Right cardiac atrium (tissue), 5 donors: ENCODE measurements at places on chromosomes 5 and 9.

GRCh38 chr9:32490601-32491000, 35.4 kb downstream of the RIGI start:
- no peak for DNase-seq

- no peak for DNase-seq
These were observed 249.5 kb downstream of the TMEM167A start for GRCh38 chr5:82827651-82828050.

- no peak for DNase-seq
These were observed 99.7 kb downstream of the ARHGAP26 start for GRCh38 chr5:142869886-142870285.

GRCh38 chr5:74767579-74767913, 497 bp downstream of the NSA2 start:
- DNase-seq = no peak

GRCh38 chr5:13731121-13731628, 213.3 kb downstream of the DNAH5 start:
- no peak for DNase-seq

GRCh38 chr9:124818431-124819281, 34.6 kb upstream of the WDR38 start:
- DNase-seq = no peak

- no peak for DNase-seq
These were observed 256.7 kb upstream of the CD180 start for GRCh38 chr5:67453111-67453905.

DNA sequence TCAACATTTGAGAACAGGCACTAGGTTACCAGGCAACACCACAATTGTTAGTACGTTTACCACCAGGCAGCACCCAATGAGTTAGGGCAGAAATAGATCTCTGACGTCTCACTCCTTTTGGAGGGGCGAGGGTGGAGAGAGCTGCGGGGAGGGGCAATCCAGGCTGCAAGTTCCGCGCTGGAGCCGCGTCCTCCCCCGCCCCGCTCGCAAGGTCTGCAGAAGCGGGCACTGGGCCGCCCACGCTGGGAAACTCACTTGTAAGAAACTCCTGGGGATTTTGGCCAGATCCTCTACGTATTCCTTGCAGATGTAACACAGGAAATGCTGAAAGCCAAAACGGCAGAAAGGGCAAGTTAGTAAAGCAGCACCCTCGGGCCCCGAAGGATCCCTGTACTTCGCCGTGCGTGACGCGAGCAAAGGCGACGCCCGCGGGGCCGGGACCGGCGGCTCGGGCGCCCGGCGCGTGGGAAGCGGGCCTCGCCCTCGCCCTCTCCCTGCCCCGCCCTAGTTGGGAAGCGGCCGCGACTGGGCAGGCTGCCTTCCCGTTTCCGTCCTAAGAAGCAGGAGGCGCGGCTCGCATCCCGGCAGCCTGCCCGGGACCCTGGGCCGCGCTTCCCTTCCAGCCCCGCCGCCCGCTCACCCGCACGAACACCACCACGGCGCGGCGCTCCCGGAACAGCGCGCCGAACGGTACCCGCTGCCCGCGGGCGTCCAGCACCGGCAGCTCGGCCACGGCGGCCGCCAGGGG, 493 bp downstream of the PRXL2C start:
- DNase-seq = peak; percentile 93

- peak; percentile 61 for DNase-seq
These were observed 54.5 kb upstream of the GARNL3 start for GRCh38 chr9:127209948-127210640.

DNA sequence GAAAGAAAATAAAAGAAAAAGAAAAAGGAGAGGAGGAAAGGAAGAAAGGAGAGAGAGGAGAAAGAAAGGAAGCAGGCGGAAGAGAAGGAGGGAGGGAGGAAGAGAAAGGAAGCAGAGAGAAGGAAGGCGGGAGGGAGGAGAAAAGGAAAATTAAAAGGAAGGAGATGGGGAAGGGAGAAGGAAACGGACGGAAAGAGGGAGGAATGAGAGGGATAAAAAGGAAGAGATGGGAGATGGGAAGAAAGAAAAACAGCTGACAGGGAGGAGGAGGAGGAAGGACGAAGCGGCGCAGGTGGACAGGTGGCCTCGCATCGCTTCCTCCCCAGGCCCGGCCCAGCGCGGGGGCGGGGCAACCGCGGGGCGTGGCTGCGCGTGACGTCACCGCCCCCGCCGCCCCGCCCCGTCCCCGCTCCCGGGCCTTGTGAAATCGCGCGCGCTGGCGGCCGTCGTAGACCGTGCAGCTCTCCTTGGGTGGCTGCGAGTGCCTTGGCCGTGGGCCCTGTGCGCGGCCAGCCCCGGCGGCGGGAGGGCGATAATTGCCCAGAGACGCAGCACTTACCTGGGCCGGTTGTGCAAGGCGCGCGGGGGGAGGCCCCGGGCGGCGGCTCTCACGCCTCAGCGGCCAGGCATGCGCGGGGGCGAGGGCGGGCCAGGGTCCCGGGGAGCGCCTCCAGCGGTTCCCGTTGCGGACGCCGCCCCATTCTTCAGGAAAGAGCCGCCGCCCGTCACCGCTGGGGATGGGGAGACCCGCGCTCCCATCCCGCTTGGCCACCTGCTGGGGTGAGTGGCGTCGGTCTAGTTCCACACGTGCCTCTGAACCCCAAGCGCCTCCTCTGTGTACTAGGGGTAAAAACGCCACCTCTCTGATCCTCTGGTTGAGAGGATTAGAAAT, 49.6 kb upstream of the FOXE1 start:
- DNase-seq = peak; percentile 92

DNA sequence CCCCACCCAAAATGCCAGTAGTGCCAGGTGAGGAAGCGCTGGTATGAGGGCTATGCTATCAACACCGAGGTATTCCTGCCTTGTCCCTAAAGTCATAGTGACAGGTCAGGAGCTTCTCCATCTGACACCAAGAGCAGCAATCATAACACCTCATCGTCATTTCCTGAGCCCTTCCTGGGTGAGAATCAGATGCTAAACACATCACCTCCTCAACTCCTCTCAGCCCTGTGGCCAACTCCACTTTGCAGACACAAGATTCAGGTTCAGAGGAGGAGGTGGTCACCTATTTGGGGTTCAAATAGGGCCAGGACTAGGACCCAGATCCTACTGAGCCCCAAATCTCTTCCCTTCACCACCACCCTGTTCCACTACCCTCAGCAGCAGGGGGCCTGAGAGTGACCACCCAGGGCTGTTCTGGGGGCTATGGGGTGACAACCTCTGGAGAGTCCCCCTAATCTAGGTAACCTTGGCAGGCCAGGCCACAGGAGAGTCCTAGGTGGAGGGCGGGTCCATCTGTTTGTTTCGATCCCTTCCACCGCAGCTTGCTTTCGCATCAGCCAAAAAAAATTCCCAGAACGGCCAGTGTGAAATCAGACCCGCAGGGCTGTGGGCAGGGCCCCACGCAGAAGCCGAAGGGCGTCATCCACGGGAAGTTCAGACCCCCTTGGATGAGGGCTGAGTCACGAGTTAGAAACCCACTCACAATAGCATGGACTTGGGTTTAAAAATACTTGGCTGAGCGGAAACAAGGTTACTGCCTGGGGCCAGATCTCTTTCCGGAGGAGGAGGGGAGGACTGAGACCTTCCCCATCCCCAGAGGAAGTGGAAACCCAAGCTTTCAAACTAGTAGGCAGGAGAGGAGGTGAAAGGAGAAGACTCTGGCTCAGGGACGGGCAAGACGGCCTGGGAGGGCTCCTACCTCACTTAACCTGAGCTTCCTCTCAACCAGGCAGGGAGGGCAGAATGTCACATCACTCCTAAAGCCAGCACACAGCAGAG, 8.7 kb downstream of the STK10 start:
- no peak for DNase-seq

DNA sequence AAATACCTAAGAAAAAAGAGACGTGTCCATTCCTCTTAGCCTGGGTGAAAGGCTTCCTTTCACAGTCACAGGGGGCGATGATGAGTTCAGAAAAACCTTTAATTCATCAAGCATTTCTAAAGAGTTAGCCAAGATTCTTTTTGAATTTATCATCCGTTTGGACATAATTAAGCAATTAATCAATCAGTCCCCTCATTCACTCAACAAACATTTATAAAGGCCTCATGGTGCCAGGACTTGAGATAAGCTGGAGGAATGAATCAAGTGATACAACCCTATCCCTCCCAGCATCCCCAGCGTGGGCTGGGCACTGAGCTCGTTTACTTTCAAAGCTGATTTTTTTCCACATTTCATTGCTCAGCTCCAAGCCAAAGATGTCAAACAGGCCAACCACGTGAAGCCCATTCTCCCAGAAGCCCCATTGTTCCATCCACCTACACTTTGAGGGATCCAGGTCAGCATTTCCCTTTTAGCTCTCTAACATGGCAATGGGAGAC, 140.5 kb downstream of the SLIT3 start:
- peak; percentile 77 for DNase-seq

- peak; percentile 46 for DNase-seq
These were observed 31.8 kb downstream of the SEC61B start for GRCh38 chr9:99253772-99254431.

GRCh38 chr9:82969291-82969690, 93.7 kb downstream of the RASEF start:
- no peak for DNase-seq

DNA sequence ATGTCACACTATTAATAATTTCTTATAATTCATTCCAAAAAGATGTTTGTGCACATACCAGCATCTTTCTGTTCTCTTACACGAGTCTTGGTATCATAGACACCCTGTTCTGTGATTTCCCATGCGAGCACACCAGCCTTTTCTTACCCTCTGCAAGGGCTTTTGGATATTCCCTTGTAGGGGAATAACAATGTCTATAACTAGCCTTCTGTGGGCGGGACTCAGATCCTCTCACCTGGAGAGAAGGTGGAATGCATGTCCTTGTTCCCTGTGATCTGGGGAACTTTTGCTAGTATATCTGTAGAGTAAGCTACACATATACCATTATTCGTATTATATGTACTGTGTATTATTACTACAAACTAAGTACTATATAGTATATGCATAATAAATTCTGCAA, 44.8 kb downstream of the EHMT1 start:
- no peak for DNase-seq

GRCh38 chr5:67748165-67748690, 467.3 kb upstream of the PIK3R1 start:
- no peak for DNase-seq

GRCh38 chr9:126667190-126668055, 53.7 kb downstream of the LMX1B start:
- DNase-seq = no peak

DNA sequence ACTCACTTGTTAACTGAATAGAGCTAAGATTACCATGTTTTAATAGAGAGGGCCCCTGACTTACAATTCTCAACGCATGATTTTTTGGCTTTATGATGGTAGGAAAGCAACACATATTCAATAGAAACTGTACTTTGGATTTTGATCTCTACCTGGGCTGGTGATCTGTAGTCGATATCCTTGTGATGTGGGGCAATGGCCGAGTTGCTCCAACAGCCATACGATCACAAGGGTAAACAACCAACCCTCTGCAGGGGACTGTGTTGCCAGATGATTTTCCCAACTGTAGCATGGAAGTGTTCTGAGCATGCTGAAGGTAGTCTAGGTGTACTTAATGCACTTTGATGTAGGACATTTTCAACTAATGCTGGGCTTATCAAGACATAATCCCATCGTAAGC, 36.5 kb downstream of the NSUN2 start:
- no peak for DNase-seq

DNA sequence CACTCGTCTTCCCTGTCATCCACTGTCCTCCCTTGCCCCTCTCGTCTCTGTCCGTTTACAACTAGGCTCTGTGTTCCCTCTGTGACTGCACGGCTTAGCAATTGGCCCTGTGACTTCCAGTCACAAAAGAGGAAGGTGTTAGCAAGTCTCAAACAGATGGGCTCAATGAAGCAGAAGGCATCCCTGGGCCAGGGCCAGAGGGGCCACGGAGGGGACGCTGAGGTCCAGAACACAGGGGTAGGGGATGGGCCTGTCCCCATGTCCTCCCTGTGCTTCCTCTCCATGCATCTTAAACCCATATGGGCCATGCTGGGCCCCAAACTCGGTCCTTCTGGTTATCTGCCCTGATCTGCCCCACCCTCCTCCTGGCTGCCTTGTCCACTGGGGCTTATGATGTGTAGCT, at the start of gene CD72:
TSS of gene CD72 (minus strand) at position 89 of the 403 bp plus-strand sequence. CDS start 110 bp downstream, outside the sequence.
- DNase-seq = no peak

GRCh38 chr5:72842816-72843215, 26.4 kb downstream of the TNPO1 start:
- DNase-seq = no peak

DNA sequence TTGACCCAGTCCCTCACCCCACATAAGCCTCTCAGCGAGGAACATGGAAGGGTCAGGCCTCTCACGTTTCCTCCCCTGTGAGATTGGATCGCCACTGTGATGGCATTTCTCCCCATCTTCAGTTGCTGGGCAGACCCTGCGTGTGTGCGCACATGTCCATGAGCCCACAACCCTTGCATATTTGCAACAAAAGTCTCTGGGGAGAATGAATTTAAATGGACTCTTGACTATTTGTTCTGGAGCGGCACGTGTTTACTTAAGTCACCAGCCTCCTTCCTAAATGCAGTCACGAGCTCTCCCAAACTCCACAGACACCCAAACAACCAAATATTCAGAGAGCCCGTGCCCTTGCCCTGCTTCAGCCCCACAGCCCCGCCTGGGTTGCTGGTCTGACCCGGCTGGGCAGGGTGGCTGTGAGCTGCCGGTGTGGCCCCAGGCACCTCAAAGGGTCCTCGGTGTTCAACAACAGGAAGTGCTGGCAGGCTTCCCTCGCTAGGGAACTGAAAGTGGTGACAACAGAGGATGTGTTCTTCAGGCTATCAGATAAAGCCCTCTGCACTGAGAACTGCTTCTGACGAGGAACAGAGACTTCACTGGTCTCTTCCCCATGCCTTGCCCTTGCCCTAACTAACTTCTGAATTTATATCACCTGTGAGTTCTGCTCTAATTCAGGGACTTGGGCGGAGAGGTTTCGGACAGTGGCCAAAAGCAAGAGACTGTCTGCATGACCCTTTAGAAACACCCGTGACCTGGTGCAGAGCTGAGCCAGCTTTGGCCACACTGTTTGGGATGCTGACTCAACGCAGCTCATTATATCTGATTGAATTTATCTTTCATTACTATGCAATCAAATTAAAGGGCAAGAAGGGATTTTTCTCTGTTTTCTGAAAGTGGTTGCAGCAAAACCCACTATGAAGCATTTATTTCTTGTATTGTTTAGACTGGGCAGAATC, 19.2 kb upstream of the CD180 start:
- peak; percentile 82 for DNase-seq
